ENCODE measurements at places on chromosomes 1 and 21.

DNA sequence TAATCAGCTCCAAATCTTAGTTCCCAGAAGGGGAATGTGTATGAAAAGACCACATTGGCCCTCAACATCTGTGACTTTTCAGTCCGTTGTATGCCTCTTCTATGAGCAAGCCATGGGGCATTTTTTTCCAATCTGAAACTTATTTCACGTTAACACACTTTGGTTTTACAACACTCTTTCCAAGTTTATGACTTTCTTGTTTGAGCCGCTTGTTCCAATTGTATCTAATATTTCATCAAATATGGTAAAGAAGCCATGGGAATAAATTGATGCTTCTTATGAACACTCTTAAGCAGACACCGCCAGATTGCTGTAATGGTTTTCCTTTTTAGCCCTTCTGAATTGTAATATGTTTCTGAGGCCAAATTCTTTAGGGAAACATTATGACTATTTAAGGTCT is 359.9 kb downstream of the HLX start:
- no peak for DNase-seq

- no peak for DNase-seq
Observed at GRCh38 chr1:115118086-115118485, 28.8 kb upstream of the TSPAN2 start.

DNA sequence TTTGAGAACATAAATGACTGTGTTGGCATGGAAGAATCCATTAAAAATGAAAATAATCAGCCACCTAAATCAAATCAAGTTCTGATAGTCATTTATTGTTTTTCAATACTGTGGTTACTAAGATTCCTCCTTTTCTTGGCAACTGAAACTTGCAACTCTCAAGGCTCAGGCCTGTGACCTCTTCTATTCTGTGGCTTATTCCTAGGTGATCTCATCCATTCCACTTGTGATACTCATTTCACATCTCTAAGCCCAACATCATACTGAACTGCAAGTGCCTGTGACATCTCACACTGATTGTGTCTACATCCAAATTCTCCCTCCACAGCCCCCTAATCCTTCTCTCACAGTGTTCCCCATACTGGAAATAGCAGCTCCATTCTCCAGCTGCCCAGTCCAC is 4.8 kb upstream of the ST6GALNAC5 start:
- DNase-seq = no peak

GRCh38 chr1:21523297-21523813 is 14.1 kb downstream of the ALPL start:
- DNase-seq = no peak

- peak; percentile 88 for DNase-seq
Observed at GRCh38 chr1:156480411-156481192, 20.0 kb downstream of the MEF2D start.

GRCh38 chr1:54096877-54097240 is 43.5 kb downstream of the TCEANC2 start:
- no peak for DNase-seq

GRCh38 chr1:228061411-228062084 is 21.0 kb upstream of the ARF1 start:
- DNase-seq = no peak

DNA sequence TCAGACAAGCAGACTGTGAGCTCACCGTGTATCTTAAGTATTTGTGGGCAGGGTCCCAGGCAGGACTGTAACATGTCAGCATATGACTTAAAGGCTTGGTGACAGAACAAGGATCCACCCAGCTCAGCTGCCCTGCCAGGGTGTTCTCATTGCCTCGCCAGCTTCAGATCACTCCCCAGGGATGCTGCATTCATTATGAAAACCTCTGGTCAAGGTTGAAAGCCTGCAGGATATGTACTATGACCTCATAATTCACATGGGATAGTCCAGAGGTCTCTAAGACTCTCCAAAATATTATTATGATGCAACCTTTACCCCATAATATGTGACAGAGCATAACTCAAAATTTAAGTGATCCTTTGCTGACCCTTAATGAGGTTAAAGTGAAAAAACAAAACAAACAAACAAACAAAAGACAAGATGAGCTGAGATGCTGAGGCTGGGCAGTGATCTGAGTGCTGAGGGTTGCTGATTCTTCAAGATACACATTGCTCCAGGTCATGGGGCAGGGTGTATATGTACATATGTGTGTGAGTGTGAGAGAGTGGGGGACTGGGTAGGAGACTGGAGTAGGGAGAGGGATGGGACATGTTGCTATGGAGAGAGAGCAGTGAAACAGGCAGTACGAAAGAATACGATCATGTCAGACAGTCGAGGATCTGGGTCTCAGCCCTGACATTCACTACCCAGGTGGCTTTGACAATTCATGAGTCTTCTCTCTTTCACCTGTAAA is 98.8 kb upstream of the DUSP10 start:
- no peak for DNase-seq

DNA sequence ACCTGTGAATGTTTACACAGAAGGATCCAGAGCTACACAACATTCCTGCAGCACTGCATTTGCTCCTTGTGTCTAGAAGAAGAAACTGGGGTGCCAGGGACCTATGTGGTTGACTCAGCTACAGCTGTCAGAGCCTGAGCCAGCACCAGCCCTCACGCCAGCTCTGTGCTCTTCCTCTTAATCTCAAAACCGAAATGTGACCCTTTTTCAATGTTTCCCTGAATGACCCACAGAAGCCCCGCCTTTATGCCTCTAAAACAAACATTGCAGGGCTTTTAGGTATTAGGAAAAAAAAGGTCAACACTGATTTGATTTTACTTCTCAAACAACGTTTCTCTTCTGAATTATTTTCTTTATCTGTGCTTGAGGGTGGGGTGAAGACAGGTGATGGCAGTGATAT is 260.5 kb downstream of the DYRK1A start:
- no peak for DNase-seq
